ENCODE measurements at places on chromosomes 6 and 20.

GRCh38 chr20:19210391-19211155 lies 1.9 kb upstream of the SLC24A3 start:
- peak; percentile 80 for DNase-seq

DNA sequence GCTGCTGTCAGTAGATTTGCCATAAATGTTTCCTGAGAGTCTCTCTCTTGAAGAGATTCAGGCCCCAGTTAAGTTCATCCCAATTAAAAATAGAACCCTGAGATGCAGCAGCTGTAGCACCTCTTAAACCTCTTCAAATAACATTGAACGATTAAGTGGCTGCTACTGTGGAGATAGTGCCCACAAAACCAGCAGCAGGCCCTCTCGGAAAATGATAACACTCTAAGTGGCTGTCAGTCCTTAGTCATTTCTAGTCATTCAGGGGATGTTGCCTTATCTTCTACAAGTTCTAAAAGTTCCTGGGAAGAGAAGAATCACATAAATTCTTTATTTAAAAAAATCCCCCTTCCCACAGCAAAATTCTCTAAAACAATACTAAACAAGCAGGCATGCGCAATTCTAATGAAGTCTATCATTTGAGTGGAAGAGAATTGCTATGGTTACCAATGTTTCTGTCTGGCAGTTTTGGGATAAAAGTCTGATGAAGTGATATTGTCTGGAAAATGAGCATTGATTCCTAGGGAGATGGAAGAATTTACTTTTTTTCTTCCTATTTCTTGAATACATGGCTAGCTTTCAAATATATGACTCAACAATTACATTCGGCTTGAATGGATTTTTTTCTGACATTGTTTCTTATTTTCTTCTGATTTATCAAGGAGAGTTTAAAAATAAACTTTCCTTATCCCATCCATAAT lies 131.9 kb downstream of the TRMT11 start:
- peak; percentile 8 for DNase-seq

GRCh38 chr6:167420858-167421766 lies 96.2 kb downstream of the TTLL2 start:
- DNase-seq = no peak

DNA sequence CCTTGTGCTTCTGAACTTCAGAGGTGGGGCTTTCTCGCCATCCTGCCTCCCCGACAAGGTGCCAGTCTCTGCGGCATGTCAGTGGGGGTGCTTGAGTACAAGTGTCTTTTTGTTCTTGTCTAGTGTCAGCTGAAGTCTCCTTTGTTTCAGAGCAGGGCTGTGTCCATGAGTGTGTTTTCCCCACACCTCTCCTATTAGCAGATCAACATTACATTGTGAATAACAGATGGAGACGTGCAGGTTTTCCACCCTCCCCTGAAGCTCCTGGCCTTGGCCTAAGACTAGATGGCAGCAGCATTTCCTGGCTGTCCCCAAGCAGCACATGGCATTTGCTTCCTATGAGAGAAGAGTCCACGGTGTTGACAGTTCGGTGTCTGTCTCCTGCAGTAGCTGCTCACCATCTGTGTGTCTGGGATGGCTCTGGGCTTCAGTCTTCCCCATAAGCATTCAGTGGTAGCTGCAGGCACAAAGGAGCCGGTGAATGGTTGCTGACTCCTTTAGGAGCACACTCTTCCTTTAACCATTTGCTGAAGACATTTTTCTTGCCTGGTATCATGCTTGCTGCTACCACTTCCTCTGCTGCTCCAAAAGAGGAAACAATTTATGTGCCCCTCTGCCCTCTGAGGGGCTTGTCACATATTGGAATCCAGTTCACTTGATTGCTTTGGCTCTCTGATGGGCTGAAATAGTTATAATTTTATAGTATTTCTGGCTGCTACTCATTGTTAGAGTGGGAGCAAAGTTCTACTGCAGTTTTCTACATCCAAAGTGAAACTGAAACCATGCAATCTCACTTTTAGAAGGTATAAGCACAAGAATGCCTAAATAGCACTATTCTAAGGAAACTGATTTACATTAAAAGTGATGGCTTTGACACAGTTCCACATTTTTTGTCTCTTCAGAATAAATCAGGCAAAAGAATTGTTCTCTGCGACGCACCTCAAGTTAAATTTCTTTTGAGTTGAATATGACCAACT lies 913.0 kb downstream of the C6orf118 start:
- DNase-seq = no peak
